Right kidney (tissue), 9 donors: ENCODE measurements at places on chromosomes 5 and 9.

- peak; percentile 32 for DNase-seq
These were observed 103.6 kb upstream of the CHD1 start for GRCh38 chr5:99032234-99033013.

GRCh38 chr9:77598524-77598923 lies 49.6 kb downstream of the GNA14 start:
- DNase-seq: no peak

DNA sequence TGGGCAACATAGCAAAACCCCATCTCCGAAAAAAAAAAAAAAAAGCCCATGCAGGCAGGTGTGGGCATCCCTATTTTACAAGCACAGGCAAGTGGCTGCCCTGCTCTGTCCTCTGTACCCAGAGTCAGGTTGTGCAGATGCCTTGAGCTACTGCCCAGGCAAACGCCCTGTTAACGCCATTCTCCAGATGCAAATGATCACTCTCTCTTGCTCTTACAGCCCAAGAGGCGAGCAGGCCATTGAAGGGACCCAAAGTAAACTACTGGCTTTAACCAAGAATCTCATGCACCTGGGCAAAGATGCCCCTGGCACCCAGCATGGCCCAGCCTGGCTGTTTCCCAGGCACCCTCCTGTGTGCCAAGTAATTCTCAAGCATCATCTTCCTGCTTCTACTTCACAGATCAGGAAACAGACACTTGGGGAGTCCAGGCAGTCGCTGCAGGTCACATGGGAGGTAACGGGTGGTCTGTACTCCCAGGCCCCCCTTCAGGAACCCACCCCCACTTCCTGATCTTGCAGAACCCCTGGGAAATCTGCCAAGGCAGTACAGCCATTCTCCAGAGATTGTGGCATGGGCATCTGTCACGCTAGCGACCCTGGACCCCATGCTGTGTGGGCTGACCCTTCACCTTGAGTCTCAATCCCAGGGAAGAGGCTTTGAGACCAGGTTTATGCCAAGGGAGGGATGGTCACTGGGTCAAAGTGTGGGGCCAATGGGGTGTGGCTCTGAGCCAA lies 14.2 kb downstream of the EEIG1 start:
- no peak for DNase-seq

DNA sequence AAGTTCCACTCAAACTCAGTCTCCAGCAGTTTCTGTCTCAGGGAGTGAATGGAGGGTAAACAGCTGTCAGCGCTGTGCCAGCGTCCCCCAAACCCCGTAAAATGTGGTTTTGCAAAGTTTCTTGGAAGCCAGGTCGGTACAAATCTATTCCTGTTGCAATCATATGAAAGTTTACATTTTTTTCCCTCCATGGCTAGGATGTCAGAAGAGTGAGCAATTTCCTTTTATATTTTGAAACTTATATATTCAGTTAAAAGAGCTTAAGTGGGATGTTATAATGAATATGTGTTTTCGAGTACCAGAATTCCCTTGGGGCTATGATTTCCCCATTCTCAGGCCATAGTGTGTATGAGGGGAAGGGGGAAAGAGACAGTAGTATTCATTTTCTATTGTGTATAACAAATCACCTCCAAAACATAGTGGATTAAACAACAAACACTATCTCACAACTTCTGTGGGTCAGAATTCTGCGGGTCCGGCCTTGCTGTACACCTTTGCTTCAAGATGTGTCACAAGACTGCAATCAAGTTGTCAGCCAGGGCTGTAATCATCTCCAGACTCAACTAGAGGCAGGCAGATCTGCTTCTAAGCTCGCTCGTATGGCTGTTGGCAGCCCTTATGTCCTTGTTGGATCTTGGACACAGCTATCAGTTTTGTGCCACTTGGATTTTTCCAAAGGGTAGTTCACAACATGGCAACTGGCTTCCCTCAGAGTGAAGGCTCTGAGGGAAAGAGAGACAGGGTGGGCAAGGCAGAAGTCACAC lies 107.4 kb downstream of the SNX18 start:
- DNase-seq: no peak

DNA sequence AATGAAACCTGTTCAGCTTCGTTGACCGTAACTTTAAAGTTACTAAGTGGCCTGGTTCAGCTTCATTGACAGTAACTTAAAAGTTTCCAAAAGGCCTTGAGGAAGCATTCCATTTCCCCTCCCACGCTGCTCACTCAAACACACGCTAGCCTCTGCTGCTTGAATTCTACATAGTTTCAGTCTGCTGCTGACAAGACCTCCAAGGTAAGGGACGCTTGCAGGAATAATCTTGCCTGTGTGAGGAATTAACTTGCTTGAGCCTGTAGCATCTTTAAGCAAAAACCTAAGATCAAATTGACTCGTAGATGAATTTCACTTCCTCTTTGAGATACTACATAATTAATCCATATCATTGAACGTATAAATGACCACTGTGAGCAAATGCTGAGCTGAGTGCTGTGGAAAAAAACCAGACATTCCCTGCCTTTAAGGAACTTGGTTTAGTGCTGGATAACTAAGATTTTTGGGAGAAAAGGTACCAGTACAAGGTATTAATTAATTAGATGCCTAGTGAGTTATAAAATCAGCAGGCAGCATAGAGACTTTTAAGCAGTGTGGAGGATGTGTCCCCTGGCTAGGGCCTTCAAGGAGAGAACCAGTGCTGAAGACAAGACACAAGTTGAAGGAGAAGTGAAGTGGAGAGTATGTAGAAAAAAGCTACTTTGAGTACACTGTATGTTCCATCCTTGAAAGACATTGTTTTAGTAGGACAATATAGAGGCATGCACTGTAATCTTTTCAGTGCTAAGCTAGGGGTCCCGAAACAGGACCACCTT lies 39.2 kb downstream of the GRAMD2B start:
- DNase-seq: peak; percentile 32

GRCh38 chr9:133499132-133499891 lies 20.4 kb upstream of the SLC2A6 start:
- DNase-seq: no peak

- no peak for DNase-seq
These were observed 67.4 kb downstream of the ARRDC3 start for GRCh38 chr5:91315701-91316100.

DNA sequence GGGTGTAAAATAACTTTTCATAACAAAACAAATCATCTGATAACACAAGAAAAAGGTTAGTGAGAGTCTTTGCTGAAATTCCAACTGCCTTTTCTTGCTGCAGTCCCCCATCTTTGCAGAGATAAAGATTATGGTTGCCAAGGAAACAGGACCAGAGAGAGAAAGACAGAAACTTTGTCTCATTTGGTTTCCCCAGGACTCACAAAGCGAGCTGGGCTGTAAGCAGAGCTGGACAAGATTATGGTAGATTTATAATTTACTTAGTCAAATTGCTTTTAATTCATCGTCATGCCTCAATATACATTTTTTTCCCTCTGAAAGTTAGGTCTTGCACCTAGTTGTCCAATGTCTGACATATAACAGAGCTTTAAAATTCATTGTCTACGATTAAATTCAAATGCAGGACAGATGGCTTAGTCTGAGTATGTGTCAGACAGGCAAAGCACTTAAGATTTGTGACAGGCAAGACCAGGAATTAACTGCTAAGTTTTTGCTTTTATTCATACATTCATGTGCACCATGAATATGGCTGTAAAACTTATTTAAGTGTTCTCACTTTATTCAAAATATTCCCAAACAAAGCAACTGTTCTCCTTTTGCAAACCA lies 17.4 kb downstream of the ENC1 start:
- DNase-seq: no peak

- DNase-seq: no peak
These were observed 16.6 kb downstream of the USP20 start for GRCh38 chr9:129851821-129852220.

DNA sequence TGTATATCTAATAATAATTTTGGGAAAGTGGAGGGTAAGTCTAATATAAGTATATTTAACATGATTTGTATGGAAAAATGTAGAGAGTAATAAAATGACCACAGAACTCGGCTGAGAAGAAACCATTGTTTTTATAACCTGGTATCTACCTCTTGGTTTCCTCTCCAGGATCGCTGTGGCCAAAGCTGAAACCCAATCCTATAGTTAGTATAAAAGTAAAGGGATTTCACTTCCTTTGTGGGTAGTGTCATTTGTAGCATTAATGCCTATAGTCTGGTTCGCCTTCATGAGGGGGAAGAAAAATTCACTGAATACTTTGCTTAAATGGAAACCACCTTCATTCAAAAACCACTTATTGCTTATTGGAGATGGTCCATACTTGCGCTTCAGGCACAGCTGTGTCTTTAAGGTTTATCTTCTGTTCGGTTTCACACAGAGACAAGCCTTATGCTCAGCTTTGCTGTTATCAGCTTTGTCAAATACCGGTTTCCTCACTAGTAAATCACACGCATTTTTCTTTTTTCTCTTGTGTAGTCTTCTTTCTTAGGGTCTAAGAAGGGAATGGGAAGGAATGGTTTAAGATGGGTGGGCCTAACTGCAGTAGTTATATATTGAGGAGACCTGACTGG lies 12.1 kb downstream of the PIK3R1 start:
- no peak for DNase-seq

- DNase-seq: no peak
These were observed 1.1 kb downstream of the ARL15 start for GRCh38 chr5:54309276-54309675.

DNA sequence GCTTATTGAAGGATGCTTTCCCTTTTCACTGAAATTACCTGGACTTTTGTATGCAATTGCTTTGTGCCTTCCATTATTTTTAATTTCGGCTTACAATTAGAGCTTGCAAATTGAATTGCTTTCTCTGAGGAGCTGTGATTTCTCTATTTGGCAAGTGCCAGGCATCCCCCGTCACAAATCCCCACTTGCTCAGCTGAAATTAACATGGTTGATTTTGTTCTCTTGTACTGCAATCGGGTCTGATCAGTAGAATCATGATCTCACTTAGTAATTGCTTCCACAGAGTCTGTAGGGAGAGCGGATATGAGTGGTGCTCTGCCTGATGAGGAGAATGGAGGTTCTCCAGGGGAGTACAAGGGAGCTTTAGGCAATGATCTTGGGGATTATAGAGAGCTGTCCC lies 495.5 kb upstream of the SGCD start:
- DNase-seq: no peak

DNA sequence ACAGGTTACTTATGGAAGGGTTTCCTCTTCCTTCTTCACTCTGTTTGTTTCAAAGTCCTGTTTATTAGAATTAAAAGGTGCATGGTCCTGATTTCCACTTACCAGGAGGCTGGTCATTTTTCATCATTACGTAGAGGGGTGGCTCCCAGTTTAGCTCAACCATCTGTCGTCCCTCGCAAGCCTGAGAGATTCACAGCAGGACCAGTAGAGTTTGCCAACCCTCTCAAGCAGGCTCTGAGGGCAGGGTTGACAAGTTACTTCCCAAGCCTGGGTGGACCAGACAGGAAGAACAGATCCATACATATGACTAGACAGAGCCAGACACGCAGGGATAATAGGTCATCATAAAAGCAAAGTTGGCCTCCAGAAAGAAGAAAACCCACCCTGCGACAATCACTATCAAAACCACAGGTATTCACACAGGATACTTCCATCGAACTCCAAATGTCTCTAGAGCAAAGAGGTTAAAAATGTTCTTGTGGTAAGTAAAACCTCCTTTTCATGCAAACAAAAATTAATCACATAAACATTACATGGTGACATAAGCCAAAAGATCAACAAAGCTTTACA lies 151.9 kb downstream of the ELAVL2 start:
- DNase-seq: no peak

GRCh38 chr5:146799231-146799630 lies 79.3 kb downstream of the PPP2R2B start:
- no peak for DNase-seq

- no peak for DNase-seq
These were observed 43.9 kb downstream of the CRB2 start for GRCh38 chr9:123399803-123400378.

- DNase-seq: peak; percentile 19
These were observed 34.3 kb upstream of the MACIR start for GRCh38 chr5:103224118-103224893.

- no peak for DNase-seq
These were observed 108.0 kb downstream of the STARD4 start for GRCh38 chr5:111404270-111404769.

DNA sequence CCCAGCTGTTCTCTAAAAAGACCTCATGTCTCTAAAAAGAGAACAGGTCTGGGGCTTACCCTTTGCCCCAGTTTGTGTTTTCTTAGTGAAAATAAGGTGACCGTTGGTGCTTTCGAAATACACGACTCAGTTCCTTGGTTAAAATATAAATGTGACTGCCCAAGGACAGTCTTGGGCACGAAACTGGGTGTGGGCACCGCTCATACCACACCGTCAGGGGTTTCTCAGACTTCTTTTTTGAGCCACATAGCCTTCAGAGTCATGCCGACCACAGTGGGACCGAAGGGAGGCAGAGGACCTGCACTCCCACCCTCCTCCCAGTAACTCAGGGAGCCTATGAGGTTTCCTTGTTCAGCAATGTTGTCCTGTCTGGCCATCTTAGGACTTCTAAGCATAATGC lies 6.5 kb downstream of the SNX18 start:
- no peak for DNase-seq

GRCh38 chr5:27652505-27652904 lies 614.1 kb upstream of the CDH9 start:
- DNase-seq: no peak

- DNase-seq: no peak
These were observed 5.6 kb downstream of the FER start for GRCh38 chr5:108753331-108753730.

DNA sequence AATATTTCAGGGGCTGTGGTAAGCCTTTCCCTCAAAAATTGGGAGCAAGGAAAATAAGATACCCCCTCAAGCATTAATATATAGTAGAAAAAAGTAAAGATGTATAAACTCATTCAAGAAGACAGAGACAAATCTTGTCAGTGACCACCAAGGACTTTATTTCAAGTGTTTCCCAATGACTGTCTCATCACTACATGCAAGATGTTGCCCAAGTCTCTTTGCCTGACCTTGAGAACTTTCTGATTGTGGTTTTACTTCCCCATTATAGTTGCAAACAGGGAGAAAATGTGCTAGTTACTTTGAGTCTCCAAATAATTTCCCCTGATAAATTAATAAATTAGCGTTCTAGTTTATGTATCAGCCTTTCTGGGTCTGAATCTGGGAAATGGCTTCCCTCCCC lies 4.0 kb upstream of the SLC46A2 start:
- no peak for DNase-seq

GRCh38 chr5:24539613-24540012 lies 105.2 kb downstream of the CDH10 start:
- no peak for DNase-seq

DNA sequence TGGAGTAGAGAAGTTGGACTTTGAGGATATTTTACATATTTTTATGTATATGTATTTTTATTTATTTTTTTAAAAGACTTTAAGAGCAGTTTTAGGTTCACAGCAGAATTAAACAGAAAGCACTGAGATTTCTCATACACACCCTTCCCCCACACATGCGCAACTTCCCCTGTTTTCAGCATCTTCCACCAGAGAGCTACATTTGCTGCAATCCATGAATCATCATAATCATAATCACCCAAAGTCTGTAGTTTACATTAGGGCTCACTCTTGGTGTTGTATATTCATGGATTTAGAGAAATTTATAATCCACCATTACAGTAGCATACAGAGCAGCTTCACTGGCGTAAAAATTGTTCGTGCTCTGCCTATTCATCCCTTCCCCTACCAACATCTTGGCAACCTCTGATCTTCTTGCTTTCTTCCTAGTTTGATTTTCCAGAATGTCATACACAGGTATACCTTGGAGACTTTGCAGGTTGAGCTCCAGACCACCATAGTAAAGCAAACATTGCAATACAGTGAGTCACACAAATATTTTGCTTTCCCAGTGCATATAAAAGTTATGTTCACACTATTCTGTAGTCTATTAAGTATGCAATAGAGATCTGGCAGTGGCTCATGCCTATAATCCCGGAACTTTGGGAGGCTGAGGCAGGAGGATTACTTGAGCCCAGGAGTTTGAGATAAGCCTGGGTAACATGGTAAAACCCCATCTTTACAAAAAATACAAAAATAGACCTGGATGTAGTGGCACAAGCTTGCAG lies 9.6 kb upstream of the CCDC171 start:
- no peak for DNase-seq
